AG09319 (cell line): ENCODE measurements at places on chromosomes 6 and 20.

DNA sequence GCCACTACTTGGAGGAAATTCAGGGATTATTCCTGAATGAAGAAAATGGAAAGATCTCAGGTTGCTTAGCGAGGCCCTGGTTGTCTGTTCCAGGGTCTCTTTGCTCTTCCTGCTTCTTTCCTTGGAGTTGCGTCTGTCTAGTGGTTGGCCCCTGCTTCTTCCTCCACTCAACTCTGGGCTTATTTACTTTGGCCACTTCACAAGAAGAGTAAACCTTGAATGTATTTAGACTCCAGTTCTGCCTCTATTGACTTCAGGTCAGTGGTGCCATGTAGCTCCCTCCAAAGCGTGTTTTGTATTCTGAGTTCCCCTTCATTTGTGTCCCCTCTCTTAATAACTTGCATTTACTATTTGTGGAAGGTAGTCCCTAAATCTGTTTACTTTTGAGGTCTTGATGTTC, 456.5 kb downstream of the UTRN start:
- no peak for DNase-seq

DNA sequence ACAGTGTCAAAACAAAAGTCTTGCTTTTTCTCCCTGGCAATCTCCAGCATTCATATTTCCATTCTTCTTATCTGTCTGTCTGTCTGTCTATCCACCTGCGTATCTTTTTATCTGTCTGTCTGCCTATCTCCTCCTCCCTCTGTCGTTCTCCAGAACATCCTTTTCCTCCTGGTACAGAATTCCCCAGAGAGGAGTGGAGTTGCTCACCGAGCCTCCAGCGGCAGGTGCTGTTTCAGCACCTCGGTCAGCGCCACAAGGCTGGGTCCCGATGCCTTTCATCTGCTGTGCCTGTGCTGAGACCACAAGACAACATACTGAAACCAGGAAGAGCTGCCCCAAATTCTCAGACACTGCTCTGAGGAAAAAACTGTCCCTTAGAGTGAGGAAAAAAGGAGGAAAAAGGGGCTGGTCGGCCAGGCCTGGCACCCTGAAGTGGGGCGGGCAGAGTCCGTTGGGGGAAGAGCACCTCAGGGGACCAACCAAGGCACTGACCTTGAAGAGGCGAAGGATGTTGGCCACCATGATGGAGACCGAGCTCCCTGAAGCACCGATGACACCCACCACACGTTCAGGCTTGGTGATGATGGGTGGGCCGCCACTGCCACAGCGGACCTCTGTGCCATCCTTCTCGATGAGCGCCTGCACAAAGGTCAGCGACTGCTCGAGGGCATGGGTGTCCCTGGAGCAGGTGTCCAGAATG, 13.3 kb downstream of the GRM4 start:
- DNase-seq = no peak

DNA sequence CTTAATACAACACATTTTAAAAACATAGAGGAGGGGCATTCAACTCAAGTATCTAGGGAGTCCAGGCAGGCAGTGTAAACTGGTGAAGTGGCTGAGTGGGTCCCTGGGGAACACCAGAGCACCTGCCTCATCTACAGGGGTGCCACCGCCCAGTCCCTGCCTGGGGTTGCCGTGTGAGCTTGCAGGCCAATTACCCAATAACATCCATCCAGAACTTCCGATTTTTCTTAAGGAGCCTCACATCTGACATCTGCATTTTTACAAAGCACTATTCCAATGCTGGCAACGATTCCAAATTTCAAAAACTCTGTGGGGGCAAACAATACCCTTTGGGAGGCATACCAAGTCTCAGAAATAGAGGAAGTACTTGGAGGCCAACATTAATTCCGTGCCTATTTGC, 288.4 kb upstream of the TSHZ2 start:
- no peak for DNase-seq

DNA sequence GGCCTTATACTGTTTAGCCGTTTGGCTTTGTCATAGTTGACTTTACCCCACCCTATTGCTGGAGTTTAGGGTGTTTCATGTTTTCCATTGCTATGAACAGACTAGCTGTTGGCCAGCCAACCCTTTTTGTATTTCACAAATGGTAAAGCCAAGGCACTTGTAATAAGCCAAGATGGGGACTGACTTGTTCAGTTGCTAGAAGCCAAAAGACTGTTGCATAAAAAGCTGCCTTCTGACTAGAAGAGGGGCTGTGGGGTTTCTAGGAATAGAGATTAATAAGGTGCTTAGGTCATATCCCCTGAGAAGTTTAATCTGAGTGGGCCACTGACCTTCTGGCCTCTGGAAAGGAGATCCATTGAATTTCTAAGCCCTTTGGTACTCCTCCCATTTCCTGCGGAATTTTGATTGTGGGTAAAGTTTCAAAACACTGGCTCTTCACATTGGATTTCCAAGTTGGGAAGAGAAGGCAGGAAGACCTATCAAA, 211.1 kb downstream of the PLCB4 start:
- no peak for DNase-seq

DNA sequence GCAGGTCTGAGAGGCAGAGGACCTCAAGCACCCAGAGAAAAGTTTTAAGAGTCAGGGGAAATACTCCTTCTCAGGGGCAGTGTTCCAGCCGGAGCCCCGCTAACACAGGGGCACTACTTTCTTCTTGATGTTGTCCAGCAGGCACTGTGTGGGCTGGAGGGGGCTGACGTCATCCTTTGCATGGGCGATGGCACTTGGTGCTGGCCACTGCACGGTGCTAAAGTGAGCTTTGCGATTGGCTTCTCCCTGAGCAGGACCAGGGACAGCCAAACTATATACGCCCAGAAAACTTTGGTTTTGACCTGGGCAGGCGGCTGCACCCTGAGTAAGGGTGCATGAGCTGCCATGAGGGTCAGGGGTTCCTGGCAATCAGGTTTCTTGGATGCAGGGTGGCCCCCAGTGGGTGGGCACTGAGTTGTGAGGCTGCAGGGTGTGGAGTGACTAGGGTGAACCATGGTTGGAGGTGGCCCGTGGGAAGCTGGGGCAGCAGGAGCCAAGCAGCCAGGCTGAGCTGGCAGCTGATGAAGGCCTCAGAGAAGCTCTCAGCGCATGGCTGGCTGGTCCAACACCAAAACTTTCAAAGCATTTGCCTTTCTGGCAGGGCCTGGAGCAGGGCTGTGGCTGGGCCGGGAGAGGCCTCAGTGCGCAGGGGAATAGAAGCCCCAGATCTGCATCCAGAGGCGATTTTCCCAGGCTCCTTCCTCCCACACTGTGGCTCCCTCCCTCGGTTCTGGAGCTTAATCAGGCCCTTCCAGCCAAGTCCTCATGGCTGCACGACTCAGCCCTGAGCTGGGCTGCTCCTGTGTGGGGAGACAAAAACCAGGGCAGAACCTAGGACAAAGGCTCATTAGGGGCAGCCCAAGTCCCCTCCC, 18.3 kb downstream of the MRPS18A start:
- DNase-seq = peak; percentile 14

- no peak for DNase-seq
Observed at GRCh38 chr20:59006167-59006863, 739 bp downstream of the CTSZ start.

DNA sequence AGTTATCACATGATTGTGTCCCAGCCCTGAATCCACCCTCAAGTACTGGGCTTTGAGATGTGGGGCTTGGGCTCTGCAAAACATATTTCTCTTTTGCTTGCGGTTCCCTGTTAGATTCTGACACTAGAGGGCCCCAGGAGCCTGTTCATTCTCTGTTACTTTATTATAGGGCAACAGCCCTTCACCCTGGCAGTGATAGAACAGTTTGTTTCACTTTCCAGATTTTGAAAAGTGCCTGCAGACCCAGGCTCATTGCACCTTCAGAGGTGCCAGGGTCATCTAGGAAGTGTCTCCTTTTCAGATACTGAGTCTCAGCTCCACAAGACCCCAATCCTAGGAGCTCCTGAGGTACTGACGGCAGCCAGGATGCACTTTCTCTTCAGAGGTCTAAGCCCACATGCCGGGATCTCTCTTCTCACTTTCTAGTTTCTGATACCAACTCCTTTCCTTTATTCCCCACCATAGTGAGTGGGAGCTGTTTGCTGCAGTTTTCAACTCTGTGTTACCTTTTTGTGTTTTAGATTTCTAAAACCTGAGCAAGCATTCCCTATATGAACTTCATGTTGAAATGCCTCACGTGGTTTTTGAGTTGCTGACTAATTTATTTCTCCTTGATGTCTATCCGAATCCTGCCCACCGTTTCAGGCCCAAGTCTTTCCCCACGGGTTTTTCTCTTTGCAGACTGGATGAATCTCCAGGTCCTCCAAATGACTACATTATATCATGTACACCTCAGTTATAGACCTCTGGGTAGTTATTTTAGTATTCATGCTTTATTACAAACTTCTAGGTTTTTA, 10.9 kb downstream of the ABT1 start:
- DNase-seq = peak; percentile 16

- no peak for DNase-seq
Observed at GRCh38 chr6:150123645-150124044, 19.2 kb upstream of the PPP1R14C start.

GRCh38 chr6:123909989-123910388, 106.3 kb downstream of the NKAIN2 start:
- no peak for DNase-seq

GRCh38 chr20:52434041-52434425, 242.5 kb upstream of the ZFP64 start:
- no peak for DNase-seq

DNA sequence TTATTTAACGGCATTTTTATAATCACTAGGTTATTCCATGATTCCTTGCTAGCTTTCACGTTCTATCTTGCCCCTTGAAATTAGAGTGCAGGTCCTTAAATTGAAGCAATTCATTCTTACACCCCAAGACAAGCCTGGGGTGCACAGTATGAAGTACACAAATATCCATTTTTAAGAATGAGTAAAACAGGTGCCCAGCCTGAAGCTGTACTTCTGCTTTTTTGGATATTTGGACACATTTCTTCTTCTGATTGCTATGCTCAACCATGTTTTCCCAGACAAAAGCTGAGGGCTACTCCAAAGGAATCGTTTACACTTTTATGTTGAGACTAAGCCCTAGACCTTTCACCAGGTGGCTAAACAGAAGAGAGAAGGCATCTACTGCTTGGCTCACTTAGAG, 7.9 kb upstream of the TAGAP start:
- no peak for DNase-seq

GRCh38 chr20:22775671-22776139, 191.3 kb upstream of the FOXA2 start:
- DNase-seq = no peak

DNA sequence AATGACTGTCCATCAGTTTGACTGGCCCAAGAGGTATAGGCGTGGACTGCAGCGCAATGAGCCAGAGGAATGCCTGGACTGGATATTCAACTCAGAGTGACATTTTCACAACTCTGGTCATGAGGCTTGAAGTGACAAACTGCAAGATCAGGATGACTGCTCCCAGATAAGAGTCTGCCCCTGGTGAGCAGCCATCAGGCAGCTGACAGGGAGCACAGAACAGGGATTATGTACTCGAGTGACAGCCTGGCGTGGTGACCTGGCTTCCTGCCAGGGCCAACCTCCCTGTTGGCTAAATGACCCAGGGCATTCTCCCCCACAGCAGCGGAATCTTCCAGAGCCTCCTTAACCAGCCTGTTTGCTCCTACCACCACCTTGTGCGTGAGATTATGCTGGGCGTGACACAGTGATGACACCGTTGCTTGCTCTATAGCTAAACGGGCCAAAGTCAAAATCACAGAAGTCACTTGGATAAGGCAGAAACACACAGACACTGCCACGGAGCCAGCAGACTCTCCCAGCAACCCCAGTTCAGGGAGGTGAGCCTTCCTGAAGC, 209.1 kb upstream of the JARID2 start:
- no peak for DNase-seq

DNA sequence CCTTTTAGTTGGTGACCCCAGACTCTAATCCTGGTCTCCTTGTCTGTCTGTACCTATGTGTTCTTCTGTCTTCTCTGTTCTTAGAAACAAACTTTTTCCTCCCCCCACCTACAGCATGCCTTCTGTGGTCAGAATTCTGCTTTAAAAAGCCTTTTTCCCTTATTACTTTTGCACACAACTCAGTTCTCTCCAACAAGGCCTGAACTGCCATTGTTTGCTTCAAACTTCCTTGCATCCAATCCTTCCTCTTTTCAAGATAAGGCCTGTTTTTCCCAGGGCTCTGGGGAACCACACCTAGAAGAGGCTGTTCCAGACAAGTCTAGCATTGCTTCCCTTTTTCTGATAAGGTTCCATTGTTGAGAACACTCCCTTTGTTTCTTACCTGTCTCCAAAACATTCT, 22.2 kb upstream of the NCOA3 start:
- DNase-seq = no peak

- DNase-seq = no peak
Observed at GRCh38 chr20:40497899-40498691, 190.9 kb downstream of the MAFB start.

GRCh38 chr20:50413088-50413500, 97.1 kb upstream of the PTPN1 start:
- no peak for DNase-seq

- no peak for DNase-seq
Observed at GRCh38 chr20:54070187-54070987, at the start of gene BCAS1. Gene BCAS1, minus strand, starts transcription at chr20:54070594. Its CDS starts 11,876 bp downstream, at chr20:54058718.

GRCh38 chr20:38628580-38629470, 27.2 kb downstream of the ARHGAP40 start:
- no peak for DNase-seq

GRCh38 chr6:13334953-13335352, 6.6 kb upstream of the TBC1D7 start:
- DNase-seq = no peak

DNA sequence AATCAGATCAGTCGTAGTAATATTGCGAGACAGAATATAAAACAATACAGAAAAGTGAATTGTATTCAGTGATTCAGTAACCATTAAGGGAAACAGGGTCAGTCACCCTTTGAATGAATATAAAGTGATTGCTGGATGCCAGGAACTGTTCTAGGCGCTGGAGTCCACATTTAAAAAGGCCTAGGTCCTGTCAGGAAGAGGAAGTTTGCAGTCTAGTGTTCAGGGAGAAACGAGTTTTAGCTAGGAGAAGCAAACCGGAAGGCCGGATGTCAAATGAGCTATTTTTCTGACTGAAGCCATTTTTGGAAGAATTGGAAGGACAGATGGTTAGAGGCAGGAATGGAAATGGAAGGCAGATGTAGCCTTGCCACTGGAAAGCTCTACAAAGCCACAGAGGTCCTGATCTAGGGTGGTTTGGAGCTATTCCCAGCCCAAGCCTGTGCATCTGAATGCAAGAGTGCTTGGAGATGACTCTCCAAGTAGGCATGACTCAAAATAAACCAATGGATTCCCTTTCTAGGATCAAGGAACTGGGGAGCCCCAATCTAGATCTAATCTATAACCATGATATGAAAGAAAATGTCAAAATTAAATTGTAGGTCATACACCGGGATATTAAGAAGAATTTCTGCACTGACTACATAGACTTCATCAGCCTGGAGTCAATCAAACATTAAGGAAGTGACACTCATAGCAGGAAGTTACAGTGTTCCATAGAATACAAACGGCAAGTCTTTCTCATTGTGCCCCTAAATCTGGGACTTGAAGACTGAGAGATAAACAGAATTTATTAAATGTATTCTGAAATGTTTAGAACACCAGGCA, 36.8 kb upstream of the CDKAL1 start:
- DNase-seq = peak; percentile 67

- DNase-seq = no peak
Observed at GRCh38 chr6:20173833-20174792, 38.2 kb downstream of the MBOAT1 start.

GRCh38 chr20:38645351-38645750, 43.7 kb downstream of the ARHGAP40 start:
- DNase-seq = no peak
